Activated CD8-positive, alpha-beta memory T cell treated with anti-CD3 and anti-CD28 coated beads, Interleukin-2, amount 10 ng/mL, durations not matched to agents 7 days and 5 days (primary cell): ENCODE measurements at places on chromosomes 1 and 21. TPM values are rescaled to one million over a fixed set of nuclear protein-coding genes. Genes with fewer than 3 reads are reported as not detected.
A peak's percentile ranks its signal among the peaks of the same experiment; 100 is the strongest.

DNA sequence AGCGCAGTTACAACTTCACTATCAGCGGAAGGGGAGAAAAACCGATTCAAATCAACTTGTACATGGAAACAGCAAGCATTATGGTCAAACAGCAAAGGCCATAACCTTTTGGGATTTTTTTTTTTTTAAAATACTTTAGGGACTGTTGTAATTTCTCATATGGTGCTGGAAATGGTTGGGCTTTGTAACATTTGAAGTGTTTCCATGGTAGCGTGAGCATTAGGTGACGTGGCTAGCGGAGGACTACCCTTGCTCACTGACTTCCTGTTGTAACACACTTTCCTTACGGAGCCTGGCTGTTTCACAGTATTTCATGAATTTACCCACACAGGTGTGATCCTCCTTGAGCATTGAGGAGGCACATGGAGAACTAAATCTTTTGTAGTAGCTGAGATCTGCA is 269.5 kb downstream of the TM2D1 start:
- no peak overlapping the region for H3K27ac ChIP-seq
- H3K27me3 ChIP-seq: no peaks in the 10 kb centered on the region
- H3K4me1 ChIP-seq: peaks cover 11% of the 10 kb centered on the region

- DNase-seq: no peak
- no peak overlapping the region for H3K27ac ChIP-seq
- no peaks in the 10 kb centered on the region for H3K36me3 ChIP-seq
Measured at GRCh38 chr1:35657851-35658250, 16.5 kb upstream of the PSMB2 start.

DNA sequence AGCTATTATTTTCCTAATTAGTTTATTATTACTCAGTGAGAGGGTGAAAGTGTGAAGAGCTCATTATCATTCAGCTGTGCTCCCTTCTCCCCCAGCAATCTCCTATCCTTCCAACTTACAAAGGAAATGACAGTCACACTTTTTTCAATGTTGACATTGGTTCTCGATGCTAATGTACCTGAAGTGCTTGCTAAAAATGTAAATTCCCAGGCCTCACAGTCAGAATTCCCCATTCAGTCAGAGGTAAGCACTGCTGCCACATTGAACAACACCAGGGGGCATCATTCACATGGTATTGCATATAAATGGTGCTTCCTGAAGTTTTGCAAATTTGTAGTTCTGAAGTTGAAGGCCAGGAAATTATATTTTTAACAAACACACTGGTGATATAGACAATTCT is 132.7 kb upstream of the FOXD3 start:
- H3K4me1 ChIP-seq: no peaks in the 10 kb centered on the region
- no peak overlapping the region for H3K27ac ChIP-seq
- H3K4me3 ChIP-seq: no peak overlapping the region
- H3K27me3 ChIP-seq: no peaks in the 10 kb centered on the region
- H3K36me3 ChIP-seq: no peaks in the 10 kb centered on the region
- no peak for DNase-seq

- H3K27me3 ChIP-seq: peaks cover 6% of the 10 kb centered on the region
- no peak overlapping the region for H3K4me3 ChIP-seq
- no peak for DNase-seq
- H3K27ac ChIP-seq: no peak overlapping the region
Measured at GRCh38 chr1:21592086-21592865, 76.9 kb downstream of the RAP1GAP start.

GRCh38 chr1:26059906-26060305 is 7.5 kb downstream of the TRIM63 start:
- H3K4me3 ChIP-seq: no peak overlapping the region
- H3K36me3 ChIP-seq: no peaks in the 10 kb centered on the region
- H3K27me3 ChIP-seq: peaks cover 48% of the 10 kb centered on the region
- no peak overlapping the region for H3K27ac ChIP-seq
- no peaks in the 10 kb centered on the region for H3K4me1 ChIP-seq

GRCh38 chr1:232047473-232047872 is 420.9 kb downstream of the DISC1 start:
- no peaks in the 10 kb centered on the region for H3K36me3 ChIP-seq
- H3K27me3 ChIP-seq: peaks cover 7% of the 10 kb centered on the region
- H3K27ac ChIP-seq: no peak overlapping the region
- no peak for DNase-seq
- no peak overlapping the region for H3K4me3 ChIP-seq

GRCh38 chr21:34962586-34963222 is 86.4 kb downstream of the RUNX1 start:
- peaks cover 21% of the 10 kb centered on the region for H3K36me3 ChIP-seq
- H3K4me1 ChIP-seq: peaks cover 32% of the 10 kb centered on the region
- no peak for DNase-seq
- H3K4me3 ChIP-seq: no peak overlapping the region
- H3K27me3 ChIP-seq: no peaks in the 10 kb centered on the region
- peak overlapping the region; percentile 20 for H3K27ac ChIP-seq

GRCh38 chr1:228875741-228876140 is 140.5 kb downstream of the RHOU start:
- H3K27me3 ChIP-seq: peaks cover 7% of the 10 kb centered on the region
- no peak for DNase-seq
- H3K27ac ChIP-seq: no peak overlapping the region
- no peaks in the 10 kb centered on the region for H3K36me3 ChIP-seq
- peaks cover 9% of the 10 kb centered on the region for H3K4me1 ChIP-seq

- H3K27ac ChIP-seq: no peak overlapping the region
- peaks cover 4% of the 10 kb centered on the region for H3K36me3 ChIP-seq
- no peak overlapping the region for H3K4me3 ChIP-seq
- H3K27me3 ChIP-seq: peaks cover 10% of the 10 kb centered on the region
- DNase-seq: no peak
Measured at GRCh38 chr1:206681359-206681758, 3.3 kb upstream of the MAPKAPK2 start.

- H3K36me3 ChIP-seq: peaks cover 43% of the 10 kb centered on the region
- no peaks in the 10 kb centered on the region for H3K4me1 ChIP-seq
- H3K27ac ChIP-seq: no peak overlapping the region
- no peak for DNase-seq
- H3K27me3 ChIP-seq: no peaks in the 10 kb centered on the region
Measured at GRCh38 chr1:53258216-53258615, 19.9 kb upstream of the MAGOH start.

DNA sequence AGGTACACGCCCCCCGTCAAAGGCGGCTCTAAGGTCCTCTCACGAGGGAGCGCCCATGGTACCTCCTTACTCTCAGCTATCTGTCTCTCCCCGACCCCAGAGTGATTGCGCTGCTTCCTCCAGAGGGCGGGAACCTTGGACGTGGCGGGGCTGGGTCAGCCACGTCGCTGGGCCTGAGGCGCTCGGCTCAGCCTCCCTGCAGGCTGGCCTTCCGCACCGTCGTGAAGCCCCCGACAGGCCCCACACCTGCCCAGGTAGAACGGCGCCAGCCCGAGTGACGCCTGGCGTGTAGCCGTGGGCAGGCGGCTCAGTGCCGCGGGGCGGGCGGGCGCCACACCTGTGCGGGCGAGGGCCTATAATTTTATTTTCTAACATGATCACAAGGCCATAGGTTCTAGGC is 122.2 kb upstream of the BEND5 start:
- H3K36me3 ChIP-seq: no peaks in the 10 kb centered on the region
- no peak overlapping the region for H3K4me3 ChIP-seq
- H3K27me3 ChIP-seq: no peaks in the 10 kb centered on the region
- no peak for DNase-seq
- H3K27ac ChIP-seq: no peak overlapping the region

DNA sequence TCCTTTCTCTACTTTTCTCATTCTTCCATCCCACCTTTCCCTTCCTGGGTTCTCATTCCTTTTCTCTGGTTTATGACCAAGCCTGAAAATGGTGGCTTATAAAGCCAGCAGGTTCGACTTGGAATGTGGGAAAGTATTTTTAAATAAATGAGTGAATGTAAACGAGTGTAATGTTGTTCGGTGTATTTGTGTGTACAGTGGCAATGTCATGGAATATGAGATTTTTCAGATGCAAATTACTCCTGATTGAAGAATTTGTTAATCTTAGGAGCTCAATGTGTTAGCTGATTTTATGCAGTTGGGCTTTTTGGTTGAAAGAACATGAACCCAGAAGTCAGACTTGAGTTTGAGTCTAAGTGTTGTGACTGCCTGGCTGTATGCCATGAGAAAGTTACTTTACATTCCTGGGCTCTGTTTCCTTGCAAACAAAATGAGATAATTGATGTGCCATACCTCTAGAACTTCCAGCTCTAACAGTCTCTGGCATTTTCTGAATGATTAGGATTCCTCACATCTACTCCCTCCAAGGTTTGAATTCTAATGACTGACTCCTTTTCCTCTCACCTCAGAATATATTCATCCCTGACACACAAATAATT is 6.6 kb downstream of the SGIP1 start:
- no peak for DNase-seq
- no peaks in the 10 kb centered on the region for H3K36me3 ChIP-seq

- DNase-seq: peak; percentile 28
- H3K36me3 ChIP-seq: no peaks in the 10 kb centered on the region
- peaks cover 1% of the 10 kb centered on the region for H3K4me1 ChIP-seq
- peaks cover 43% of the 10 kb centered on the region for H3K27me3 ChIP-seq
- no peak overlapping the region for H3K27ac ChIP-seq
Measured at GRCh38 chr1:228000416-228000815, 6.4 kb upstream of the WNT3A start.

- H3K27ac ChIP-seq: no peak overlapping the region
- peaks cover 13% of the 10 kb centered on the region for H3K4me1 ChIP-seq
- H3K27me3 ChIP-seq: peaks cover 5% of the 10 kb centered on the region
- no peaks in the 10 kb centered on the region for H3K36me3 ChIP-seq
- H3K4me3 ChIP-seq: no peak overlapping the region
Measured at GRCh38 chr1:64693406-64693805, 51.5 kb upstream of the RAVER2 start.

GRCh38 chr1:110067479-110067892 is 3.0 kb downstream of the ALX3 start:
- H3K27me3 ChIP-seq: peaks cover 65% of the 10 kb centered on the region
- H3K36me3 ChIP-seq: peaks cover 2% of the 10 kb centered on the region
- H3K27ac ChIP-seq: no peak overlapping the region
- H3K4me3 ChIP-seq: no peak overlapping the region

DNA sequence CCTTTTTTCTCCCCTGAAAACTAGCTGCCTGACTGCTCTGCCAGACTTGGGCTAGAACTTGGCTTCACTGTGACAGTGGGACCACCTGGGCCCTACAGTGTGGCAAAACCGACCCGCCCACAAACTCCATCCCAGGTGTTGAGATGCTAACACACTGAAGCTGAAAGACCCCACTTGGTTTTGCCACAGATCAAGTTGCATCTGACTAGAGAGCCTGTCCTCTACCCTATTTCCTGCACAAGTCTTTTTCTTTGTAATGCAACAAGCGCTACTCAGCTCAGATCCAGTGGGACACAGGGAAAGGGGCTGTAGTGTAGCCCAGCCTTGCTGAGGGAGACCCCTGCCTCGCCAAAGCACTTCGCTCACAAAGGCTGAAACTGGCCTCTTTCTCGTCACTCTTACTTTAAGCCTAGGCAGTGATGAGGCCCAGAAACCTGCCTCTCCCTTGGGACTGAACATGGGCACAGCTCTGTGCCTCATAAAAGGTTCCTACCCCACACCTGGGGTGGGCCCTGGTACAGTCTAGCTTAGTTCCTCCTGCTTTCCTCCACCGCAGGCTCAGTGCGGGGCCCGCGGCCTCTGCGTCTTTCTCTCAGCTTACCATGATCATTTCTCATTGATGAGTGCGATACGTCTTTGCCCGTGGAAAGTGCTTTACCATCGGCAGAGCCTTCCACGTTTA is 9.7 kb downstream of the ALPL start:
- peaks cover 7% of the 10 kb centered on the region for H3K27me3 ChIP-seq
- no peaks in the 10 kb centered on the region for H3K36me3 ChIP-seq
- DNase-seq: no peak

DNA sequence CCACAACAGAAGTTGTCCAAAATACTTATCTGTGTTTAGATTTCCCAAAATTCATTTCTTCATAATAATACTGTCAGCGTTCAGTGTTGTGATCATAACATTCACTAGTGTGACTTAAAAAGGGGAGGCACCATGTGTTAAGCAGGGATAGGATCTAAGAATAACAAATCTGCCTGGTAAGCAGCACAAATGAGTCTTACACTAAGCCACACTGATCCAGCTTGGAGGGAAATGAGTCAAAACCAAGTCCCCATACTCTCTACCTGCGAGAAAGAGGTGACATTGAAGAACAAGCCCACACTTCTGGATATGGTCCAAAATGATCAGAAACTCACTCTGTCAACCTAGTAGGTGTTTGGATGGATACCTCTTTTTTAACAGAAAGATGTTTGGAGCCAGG is 145.5 kb downstream of the CRB1 start:
- H3K27ac ChIP-seq: no peak overlapping the region
- no peak for DNase-seq
- no peaks in the 10 kb centered on the region for H3K4me1 ChIP-seq
- H3K36me3 ChIP-seq: no peaks in the 10 kb centered on the region
- H3K27me3 ChIP-seq: peaks cover 9% of the 10 kb centered on the region

DNA sequence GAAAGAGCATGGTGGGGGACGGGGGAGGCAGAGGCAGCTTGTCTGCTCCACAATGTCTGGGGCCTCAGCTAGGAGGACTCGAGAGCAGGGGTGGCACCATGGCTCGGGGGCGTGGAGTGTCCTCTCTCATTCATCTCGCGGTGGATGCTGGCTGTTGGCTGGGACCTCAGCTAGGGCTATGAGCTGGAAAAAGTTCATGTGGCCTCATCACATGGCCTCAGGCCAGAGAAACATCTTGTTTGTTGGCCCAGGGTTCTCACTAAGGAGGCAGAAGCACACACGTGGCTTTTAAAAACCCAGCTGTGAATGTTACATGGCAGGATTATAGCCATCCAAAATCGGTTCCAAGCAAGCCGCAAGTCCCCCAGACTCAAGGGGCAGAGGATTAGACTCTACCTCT is 6.2 kb upstream of the CENPS start:
- DNase-seq: no peak
- H3K4me3 ChIP-seq: no peak overlapping the region
- no peak overlapping the region for H3K27ac ChIP-seq
- H3K36me3 ChIP-seq: peaks cover 15% of the 10 kb centered on the region
- H3K4me1 ChIP-seq: peaks cover 14% of the 10 kb centered on the region
- H3K27me3 ChIP-seq: no peaks in the 10 kb centered on the region

GRCh38 chr1:203368624-203369451 is 17.9 kb upstream of the FMOD start:
- H3K4me1 ChIP-seq: no peaks in the 10 kb centered on the region
- no peaks in the 10 kb centered on the region for H3K36me3 ChIP-seq

DNA sequence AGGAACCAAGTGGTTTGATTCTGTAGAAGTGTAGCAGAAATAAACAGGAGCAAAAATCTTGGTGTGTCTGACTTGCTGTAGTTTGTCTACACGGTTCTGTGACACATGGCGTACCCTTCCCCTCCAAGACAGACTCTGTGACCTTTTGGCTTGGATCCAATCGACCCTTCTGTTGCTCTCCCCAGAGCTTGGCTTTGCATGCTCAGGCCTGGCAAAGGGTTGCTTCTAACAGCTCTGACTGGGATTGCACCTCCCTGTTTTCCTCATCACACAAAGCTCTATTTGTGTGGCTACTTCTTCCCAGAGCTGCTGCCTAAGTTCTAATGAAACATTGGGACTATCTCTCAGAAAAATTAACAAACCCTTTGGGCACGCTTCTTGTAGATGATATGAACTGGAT is 24.0 kb downstream of the NGF start:
- no peak overlapping the region for H3K27ac ChIP-seq
- H3K27me3 ChIP-seq: peaks cover 9% of the 10 kb centered on the region
- H3K4me3 ChIP-seq: no peak overlapping the region
- no peak for DNase-seq
- no peaks in the 10 kb centered on the region for H3K4me1 ChIP-seq

Gene HSD3B2
- total RNA-seq: not detected

Gene SERPINC1
- total RNA-seq: not detected

Gene RAB7B
- total RNA-seq: not detected

Gene CHI3L1
- not detected for total RNA-seq

Gene PTCH2
- 3.6 TPM for total RNA-seq

Gene RAD54L
- total RNA-seq: 85.3 TPM

Gene NGF
- not detected for total RNA-seq

Gene LRRIQ3
- total RNA-seq: 1.6 TPM

Gene OR10Z1
- not detected for total RNA-seq

Gene GBP2
- total RNA-seq: 194 TPM

Gene TP73
- 15.2 TPM for total RNA-seq

Gene AGO4
- 12.1 TPM for total RNA-seq
